Fibroblast of pulmonary artery (primary cell): ENCODE measurements at places on chromosomes 4 and X.

GRCh38 chrX:150192816-150193215, 170.3 kb upstream of the MAMLD1 start:
- DNase-seq, result no peak

DNA sequence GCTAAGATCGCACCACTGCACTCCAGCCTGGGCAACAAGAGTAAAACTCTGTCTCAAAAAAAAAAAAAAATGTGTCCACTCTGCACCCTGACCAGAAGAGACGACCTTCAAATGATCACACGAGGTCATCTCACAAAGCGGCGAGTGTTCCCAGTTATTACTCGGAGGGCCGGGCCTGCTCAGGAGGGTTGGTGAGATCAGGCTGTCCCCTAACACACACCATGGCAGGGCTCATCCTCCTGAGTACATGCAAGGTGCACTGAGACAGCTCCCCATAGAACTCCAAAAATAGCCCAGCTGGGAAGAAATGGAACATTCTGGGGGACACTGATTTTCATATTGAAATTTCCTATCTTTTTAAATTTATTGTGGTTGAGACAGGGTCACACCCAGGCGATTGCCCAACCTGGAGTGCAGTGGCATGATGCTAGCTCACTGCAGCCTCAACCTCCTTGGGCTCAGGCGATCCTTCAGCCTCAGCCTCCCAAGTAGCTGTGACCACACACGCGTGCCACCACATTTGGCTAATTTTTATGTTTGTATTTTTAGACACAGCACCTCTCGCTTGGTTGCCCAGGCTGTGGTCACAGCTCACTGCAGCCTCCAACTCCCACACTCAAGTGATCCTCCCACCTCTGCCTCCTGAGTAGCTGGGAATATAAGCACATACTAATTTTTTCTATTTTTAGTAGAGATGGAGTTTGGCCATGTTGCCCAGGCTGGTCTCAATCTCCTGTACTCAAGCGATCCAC, 51.5 kb downstream of the DHRSX start:
- DNase-seq, result no peak

GRCh38 chrX:110569506-110569905, 210.9 kb downstream of the RTL9 start:
- DNase-seq, result no peak

DNA sequence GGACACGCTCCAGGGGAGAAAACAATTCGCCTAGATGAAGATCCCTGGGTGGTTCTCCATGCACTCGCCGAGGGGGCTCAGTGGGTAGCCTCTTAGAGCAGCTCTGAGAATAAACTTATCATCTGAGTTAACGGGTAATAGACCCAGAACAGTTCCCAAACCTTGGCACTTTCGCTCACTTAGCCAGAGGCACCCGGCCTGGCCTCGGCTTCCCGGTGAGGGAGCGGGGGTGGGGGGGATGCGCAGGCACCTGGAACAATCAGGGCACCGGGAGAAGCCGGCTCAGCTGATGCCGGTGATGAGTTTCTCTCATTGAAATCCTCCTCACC, 405 bp upstream of the ZAR1 start:
- DNase-seq, result no peak

GRCh38 chr4:150140774-150141400, 62.6 kb downstream of the DCLK2 start:
- peak; percentile 68 for DNase-seq

GRCh38 chrX:29903360-29903759, 312.0 kb upstream of the MAGEB2 start:
- DNase-seq, result peak; percentile 19

DNA sequence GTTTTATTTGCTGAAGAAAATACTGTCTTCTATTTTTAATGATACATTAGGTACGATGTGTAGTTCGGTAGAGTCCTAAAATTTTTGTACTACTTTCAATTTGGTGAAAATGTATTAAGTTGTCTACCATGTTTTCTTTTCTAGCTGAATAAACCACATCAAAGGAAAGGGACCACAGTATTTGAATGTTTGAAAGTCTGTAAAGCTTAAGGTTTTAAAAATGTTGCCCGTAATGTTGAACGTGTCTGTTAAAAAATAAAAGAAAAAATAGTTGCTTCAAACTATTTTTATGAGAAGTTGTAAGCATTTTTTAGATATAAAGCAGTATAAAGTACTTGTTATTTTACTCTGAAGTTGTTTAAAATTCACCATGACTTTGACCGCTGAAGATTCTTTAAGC, 3.2 kb downstream of the CDKN2AIP start:
- DNase-seq, result no peak

- DNase-seq, result no peak
Observed at GRCh38 chr4:152628128-152628527, 51.7 kb downstream of the TMEM154 start.

- DNase-seq, result peak; percentile 45
Observed at GRCh38 chr4:102696758-102697157, 64.0 kb downstream of the MANBA start.

DNA sequence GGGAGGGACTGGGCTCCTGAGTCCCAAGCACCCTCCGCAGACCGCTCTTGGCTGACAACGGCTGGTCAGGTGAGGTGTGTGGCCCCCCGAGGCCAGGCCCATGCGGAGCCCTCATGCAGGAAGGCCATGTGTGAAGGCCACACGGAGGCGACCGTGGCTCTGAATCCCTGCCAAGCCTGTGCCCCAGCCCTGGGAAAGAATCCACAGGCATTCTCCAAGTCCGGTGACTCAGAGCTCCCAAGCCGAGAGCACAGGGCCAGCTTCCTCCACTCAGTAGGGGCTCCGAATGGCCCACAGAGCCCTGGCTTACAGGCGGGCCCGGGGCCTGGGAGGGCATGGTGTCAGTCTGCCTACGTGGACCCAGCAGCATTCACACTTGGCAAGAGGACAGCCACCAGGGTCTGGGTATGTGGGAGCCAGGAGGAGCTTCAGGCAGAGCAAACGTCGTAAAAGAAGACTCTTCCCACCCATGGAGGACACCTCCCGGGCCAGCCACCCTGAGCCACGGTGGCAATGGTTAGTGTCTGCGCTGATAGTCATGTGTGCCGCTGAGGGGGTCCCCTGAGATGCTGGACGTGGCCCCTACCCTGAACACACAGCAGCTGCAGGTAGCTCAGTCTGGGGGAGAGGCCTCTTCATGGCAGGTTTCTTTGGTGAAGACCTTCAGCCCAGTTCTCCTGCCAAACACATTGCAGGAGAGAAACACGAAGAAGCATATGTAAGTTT, 105.7 kb downstream of the PSAPL1 start:
- peak; percentile 40 for DNase-seq

DNA sequence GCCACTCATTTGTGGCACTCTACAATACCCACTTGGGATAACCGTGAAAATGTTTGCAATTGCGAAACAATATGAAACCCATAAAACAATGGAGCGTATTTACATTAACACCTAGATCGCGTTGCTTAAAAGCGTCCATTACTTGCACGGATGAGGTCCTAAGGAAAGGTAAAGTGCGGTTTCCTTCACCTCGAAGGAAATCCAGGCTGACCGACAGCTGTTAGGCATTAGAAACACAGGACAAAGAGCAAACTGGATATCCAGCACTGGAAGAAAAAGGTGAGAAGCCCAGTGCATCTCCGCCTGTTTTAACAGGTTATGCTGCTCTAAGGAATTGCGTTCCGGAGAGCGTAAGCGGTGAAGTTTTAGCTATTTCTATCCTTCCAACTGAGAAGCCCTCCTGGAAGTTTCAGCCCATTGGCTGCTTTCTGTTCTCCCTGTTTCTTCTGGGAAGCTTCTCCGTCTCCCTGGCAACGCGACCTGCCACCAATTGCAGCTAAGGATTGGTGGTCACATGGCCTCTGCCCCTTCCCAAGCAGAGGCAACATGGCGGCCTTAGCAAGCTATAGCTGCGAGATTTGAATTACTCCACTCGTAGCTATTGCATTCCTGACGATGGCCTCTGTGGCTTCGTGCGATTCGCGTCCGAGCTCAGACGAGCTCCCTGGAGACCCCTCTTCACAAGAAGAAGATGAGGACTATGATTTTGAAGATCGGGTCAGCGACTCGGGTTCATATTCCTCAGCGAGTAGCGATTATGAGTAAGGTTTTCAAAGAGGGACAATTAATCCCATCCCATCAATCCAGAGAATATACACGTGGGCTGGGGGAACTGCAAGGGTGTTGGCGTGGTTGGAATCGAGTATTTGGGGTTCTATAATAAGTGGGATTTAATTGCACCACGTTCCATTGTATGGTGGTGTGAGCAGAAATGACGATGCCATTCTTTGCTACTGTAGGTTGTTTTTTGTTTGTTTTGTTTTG, at the start of gene INTU:
Gene INTU, plus strand, starts transcription at position 538 of the 984 bp plus-strand sequence. Its CDS starts 78 bp downstream, at position 616.
- DNase-seq, result peak; percentile 97

- peak; percentile 51 for DNase-seq
Observed at GRCh38 chr4:120842031-120842430, 80.5 kb downstream of the PRDM5 start.

DNA sequence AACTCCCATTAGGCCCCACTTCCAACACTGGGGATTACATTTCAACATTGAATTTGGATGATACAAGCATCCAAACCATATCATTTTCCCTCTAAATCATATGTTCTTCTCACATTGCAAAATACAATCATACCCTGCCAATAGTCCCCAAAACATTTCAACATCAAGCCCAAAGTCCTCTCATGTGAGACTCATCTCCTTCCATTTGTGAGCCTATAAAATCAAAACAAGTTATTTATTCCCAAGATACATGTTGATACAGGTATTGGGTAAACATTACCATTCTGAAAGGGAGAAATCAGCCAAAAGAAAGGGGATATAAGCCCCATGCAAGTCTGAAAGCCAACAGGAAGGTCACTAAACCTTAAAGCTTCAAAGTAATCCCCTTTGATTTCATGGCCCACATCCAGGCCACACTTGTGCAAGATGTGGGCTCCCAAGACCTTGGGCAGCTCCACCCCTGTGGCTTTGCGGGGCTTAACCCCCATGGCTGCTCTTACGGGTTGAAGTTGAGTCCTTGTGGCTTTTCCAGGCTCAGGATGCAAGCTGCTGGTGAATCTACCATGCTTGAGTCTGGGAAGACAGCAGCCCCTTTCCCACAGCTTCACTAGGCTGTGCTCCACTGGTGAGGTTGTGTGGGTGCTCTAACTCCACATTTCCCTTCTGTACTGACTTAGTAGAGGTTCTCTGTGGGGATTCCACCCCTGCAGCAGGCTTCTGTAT, 40.6 kb upstream of the SERTM2 start:
- DNase-seq, result no peak

DNA sequence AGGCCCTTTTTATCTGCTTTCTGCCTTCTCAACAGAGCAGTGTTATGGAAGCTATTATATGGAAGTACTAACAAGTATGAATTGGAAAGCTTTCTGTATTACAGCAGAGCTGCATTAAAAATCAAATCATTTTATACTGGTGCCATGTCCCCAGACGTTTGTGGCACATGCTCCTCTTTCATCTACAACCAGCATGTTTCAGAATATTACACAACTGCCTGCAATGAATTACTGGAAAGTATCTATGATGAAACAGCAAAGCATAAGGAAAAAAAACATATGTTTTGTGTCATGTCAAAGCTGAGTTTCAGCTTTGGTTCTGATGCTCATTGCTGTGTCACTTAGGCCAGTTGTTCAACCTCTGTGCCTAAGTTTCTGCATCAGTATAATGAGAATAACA, 576.8 kb downstream of the GBA3 start:
- peak; percentile 60 for DNase-seq

- no peak for DNase-seq
Observed at GRCh38 chr4:1283711-1284110, 6.0 kb upstream of the MAEA start.

- no peak for DNase-seq
Observed at GRCh38 chrX:77446029-77446585, 1.1 kb upstream of the FGF16 start.

DNA sequence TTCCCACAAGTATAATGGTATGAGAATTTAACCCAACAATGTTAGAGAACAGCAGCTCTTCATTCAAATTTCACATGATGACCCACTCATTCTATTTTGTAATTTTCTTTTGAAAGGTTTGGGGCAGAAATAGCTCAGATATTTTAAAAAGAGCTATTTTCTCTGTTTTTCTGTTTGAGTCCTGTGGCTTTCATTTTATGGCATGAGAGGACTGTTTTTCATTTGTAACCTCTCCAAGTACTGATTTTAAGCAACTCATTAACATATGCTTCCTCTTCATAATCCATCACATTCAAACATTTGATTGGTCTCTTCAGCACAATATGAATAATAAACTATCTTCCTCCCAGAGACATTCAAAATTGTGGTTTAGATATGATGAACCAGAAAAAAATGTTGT, 129.0 kb upstream of the TEX13A start:
- DNase-seq, result no peak
